ENCODE measurements at places on chromosomes 1 and 21.

DNA sequence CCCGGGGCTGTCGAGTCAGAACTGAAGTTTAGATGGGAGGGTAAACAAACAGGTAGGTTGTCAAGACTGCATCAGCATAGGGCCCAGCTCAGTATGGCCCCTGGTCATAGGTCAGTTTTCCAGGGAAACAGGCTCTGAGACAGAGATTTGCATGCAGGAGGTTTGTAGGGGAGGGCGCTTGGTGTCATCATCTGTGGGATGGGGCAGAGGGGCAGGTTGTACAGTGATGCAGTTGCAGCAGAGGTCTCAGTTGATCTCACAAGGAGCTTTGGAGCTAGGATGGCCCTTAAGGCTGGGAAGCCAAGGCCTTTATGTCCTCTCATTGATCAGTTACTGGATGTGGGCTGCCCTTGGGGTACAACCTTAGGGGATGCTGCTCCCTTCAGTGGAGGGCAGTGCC is 38.5 kb upstream of the KCNA10 start:
- no peak for DNase-seq

DNA sequence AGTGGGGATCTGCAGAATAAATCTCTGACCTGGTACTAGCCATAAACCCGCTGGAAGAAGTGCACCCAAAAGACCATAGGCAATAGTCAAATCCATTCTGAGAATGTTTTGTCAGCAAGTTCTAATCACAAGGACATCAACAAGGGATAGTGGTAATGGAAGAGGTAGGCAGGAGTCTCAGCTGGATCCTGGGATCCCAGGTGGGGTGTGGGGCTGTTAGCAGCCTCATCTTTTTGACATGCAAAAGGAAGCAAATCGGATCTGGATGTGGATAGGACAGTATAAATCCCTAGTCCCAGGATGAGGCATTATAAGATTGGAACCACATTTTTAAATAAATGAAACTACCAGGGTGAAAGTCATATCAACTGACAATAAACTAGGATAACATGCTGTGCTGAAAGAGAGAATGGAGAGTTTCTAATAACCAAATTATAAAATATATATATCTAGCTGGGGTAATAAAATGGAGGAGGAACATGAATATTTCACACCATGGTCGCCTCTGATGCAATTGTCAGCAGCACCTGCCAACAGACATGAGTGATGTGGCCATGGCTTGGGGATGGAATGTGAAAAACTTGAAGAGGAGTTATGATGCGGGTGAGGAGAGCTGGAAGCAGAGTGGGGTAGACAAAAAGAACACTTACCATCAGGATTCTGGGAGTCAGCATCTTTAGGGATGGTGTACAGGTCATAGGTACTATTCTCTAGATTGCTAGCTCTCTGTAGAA is 23.7 kb upstream of the PEX19 start:
- no peak for DNase-seq

DNA sequence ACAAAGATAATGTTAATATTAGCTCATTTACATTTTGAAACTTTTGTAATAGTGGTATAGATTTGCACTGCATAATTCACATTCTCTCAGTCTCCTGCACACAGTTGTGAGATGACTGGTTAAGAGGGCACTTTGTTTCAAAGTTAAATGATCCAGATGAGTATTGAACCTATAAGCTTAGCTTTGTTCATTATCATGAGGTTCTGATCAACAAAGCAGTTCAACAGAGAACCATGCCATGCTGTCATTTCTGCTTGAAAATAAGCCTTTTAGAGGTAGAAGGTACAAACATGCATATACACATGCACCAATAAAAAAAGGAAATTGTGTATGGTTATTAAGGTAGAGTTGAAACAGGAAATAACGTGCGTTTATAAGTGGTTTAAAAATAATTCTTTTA is 4.8 kb downstream of the RAP1A start:
- DNase-seq, result no peak

DNA sequence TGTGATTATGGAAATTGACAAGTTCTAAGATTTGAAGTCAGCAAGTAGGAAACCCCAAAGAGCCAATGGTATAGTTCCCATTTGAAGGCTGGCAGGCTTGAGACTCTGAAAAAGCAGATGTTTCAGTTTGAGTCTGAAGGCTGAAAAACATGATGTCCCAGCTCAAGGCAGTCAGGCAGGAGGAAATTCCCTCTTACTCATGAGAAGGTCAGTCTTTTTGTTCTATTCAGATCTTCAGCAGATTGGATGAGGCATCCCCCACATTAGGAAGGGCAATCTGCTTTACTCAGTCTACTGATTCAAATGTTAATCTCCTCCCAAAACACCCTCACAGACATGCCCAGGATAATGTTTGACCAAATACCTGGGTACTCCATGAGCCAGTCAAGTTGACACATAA is 372.5 kb upstream of the ST6GALNAC5 start:
- peak; percentile 69 for DNase-seq

Measured in dermis blood vessel endothelial cell (primary cell).